ENCODE measurements at places on chromosomes 1 and 21.

GRCh38 chr1:81876901-81877733 is 76.4 kb downstream of the ADGRL2 start:
- DNase-seq = peak; percentile 35

DNA sequence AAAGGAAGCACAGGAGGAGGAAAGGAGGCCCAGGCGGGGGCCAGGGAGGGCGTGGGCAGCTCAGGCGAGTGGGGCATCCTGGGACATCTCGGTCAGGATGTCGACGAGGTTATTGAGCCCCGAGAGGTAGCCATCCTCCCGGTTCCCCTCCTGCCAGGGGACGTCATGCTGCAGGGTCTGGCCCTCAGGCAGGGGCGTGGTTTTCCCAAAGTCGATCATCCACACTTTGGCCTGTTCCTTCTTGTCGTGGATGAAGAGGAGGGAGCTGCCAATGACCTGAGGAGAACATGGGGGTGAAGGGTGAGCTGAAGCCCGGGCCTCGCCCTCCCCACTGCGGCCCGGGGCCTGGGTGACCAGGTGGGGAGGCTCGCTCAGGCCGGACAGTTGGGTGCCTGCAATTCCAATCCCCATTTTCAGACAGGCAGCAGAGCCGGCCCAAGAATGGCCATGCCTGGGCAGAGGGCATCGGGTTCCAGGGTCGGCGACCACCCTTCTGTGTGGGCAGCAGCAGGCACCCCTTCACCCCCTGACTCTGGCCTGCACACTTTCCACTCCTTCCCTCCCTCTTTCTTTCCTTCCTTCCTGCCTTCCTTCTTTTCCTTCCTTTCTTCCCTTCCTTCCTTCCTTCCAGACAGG is 86.2 kb downstream of the STUM start:
- no peak for DNase-seq

DNA sequence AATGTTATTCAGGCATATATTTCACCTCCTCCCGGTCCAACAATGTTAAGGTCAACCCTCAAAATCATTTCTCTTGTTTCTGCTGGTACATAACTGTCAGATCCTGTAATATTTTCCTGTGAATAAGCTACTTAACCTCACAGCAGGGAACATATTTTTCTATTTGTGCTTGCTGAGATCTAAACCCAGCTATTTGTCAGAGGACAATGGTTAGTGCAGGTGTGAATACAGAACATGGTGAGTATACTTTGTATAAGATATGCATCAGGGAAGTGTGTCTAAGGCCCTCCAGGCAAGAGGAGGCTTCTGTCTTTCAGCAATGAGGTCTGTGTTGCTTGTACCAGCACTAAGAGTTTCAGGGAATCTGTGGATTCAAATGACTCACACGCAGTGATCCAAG is 970.6 kb downstream of the NCAM2 start:
- DNase-seq = no peak

DNA sequence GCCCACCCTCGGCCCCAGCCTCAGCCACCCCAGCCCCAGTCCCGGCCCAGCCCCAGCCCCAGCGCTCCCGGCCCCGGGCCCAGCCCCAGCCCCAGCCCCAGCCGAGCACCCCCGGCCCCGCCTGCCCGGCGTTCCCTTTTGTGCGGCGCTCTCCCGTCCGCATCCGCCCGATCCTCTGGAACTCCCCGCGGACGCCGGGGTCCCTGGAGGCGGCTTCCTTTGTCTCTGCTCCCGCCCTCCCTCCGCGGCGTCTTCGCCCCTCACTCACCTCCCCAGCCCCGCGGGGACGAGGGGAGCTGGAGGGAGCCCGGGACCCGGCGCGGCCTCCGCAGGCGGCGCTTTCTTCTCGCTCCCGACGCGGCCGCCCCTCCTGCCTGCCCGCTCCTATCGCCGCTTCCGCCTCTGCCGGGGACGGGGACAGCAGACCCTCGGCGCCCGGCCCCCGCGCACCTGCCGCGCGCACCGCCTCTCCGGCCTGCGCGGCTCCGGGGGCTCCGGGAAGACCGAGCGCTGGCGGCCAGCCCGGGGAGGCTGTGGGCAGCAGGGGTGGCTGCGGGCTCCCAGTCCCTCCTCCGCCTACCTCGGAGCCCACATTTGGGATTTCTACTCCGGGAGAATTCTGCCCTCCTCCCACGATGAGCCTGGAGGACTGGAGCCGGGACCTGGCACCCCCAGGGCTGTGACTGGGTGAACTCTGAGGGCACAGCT is 14.0 kb downstream of the AGRN start:
- DNase-seq = no peak

DNA sequence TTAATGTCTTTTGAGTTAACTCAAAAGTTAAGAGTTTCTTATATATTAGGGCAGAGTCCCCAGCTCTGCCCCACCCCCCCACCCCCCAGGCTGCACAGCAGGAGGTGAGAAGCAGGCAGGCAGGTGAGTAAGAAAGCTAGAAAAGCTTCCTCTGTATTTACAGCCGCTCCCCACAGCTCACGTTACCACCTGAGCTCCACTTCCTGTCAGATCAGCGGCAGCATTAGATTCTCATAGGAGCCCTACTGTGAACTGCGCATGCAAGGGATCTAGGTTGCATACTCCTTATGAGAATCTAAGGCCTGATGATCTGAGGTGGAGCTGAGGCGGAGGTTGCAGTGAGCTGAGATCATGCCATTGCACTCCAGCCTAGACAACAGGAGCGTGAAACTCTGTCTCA is 81.9 kb downstream of the SIM2 start:
- no peak for DNase-seq

- DNase-seq = no peak
These were observed 90.2 kb downstream of the TGFBR3 start for GRCh38 chr1:91795591-91796389.

- DNase-seq = no peak
These were observed 337.0 kb downstream of the MATN1 start for GRCh38 chr1:30386156-30386926.

DNA sequence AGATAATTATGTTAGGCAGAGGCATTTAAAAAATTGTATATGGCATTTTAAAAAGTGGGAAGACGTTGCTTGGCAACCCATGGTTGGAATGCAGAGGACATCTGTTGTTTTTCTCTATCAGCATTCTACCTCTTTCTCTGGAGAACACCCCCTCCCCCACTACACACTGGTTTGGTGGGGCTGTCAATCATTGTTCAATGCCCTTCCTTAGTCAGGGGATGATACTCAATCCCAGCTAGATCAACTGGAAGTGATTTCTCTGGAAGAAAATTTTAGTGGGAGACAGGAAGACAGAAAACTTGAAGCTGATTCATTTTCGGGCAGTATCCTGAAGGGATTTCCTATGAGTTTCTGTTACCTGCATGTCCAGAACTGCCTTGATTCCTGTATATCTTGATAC is 35.7 kb upstream of the CAP1 start:
- no peak for DNase-seq

DNA sequence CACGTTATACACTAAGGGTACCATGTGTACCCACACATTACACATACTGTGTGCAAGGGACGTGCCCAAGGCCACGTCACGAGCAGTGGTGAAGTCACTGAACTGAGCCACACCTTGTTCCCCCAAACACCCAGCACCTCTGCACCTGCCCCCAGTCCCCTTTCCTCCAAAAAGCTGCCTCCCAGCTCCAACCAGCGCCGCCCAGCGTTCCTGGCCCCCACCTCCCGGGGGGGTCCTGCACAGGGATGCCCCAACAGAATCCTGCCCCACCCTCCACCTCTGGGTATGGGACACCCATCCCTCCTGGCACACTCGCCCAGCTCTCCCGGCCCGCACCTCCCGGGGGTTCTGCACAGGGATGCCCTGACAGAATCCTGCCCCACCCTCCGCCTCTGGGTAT is 54.1 kb downstream of the CHD5 start:
- no peak for DNase-seq

- DNase-seq = no peak
These were observed 14.8 kb downstream of the LRRC41 start for GRCh38 chr1:46288485-46289133.

DNA sequence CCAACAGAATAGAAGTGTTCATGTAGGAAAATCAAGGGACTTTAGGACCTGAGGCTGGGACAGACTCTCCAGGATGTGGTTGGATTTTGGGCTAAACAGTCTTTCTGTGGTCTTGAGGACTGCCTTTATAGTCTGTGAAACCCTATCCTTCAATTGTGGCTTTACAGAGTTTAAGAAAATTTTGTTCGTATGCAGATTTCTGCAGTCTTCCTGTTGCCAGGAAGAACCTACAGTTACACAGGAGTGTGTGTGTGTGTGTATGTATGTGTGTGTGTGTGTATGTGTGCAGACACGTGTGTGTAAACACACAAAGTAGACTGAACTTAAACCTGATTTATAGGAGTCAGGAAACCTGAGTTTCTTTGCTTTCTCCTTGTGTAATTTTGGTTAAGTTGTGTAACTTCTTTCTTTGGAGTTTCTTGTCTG is 22.8 kb downstream of the NEK7 start:
- no peak for DNase-seq

DNA sequence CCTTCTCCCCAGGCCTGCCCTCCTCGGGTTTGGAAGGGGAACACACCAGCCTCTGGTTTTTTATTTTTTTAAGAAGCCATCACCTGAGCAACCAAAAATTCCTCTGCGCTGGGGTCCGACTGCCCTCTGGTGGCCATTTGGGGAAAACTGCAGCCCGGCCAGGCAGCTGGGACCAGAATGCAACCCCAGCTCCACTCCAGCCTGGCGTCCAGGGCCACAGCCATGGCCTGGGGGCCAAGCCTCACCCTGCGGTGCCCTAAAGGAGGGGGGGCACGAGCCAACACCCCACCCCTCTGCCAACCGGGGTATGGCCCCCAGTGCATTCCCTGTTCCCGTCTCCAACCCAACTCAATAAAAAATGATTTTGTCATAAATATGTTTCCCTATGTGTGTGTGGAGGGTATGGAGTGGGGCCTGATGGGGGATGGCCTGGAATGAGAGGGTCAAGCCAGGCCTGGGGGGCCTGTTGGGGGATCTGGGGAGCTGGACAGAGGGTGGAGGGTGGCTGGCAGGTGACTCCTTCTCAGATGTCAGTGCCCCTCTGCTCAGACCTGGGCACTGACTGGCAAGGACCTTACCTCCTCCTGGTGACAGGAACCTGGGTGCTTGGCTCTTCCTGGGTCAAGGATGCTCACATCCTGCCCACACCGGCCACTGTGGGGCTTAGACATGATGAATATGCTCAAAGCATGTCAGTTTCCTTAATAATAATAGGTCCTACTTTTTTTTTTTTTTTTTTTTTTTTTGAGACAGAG is 3.2 kb downstream of the GPR3 start:
- DNase-seq = peak; percentile 84

- no peak for DNase-seq
These were observed 48.7 kb downstream of the ELAPOR1 start for GRCh38 chr1:109162626-109163025.

GRCh38 chr1:28888915-28889314 is 25.5 kb upstream of the EPB41 start:
- no peak for DNase-seq

Measured in RKO (cell line).